AG09319 (cell line): ENCODE measurements at places on chromosomes 3 and 15.

- DNase-seq: no peak
These were observed 70.1 kb downstream of the HERC1 start for GRCh38 chr15:63763476-63764123.

DNA sequence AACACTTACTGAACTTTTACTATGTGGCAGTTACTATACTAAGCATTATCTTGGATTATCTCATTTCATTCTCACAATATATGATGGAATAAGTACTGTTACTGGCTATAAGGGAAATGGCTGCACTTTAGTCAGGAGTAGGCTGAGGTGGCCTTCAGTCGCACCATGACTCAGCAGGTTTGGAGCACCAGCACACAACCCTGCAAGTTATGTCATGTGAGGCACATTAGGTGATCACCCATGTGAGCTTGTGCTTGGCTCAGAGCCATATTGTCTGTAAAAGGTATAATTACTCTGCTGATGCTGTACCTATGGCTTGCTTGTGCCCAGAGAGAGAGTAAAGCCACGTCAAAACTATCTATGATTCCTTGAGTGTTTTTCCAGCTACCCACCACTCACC lies 54.1 kb upstream of the TIPARP start:
- DNase-seq: no peak

DNA sequence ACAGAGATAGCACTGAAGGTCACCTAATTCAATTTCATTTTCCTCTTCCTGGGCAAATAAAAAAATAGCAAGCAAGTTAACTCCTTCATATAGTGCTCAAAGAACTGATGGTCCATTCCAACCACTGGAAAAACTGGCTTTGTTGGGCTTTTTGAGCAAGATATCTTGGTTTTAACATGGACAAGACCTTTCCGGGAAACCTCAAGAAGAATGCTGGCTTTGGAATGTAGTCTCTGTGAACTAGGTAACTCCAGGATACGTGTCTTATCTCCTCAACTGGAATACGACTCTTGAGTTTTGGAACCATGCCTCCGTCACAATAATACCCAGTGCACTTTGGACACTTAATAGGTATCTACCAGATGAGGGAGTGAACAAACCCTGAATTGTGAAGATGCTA lies 36.9 kb upstream of the CRBN start:
- DNase-seq: no peak

DNA sequence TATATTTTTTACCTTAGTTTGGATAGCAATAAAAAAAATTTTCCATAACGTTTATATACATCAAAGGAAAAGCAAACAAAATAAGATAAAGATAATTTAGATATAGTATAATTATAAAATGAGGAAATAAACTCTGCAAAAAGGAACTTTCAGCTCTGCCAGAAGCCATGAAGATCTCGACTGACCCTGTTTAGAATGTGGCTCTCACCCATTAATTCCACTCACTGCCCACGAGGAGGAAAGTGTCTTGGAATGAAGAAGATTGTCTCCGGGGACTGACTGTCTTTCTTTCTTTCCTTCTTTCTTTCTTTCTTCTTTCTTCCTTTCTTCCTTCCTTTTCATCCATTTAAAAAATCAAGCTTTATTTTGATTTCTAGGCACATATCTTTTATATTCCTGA lies 20.1 kb upstream of the PRR20G start:
- DNase-seq: no peak

DNA sequence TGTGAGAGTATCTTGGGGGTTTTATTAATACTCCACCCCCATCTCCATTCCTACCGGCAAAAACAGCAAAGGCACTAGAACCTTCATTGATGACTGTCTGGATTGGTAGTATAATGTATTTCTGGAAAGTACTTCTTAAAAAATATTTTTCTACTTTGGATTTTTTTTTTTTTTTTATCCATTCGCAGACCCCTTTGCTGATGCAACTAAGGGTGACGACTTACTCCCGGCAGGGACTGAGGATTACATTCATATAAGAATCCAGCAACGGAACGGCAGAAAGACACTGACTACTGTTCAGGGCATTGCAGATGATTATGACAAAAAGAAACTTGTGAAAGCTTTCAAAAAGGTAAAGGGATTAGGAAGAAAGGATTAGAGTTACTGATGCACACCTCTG lies 1.2 kb downstream of the EIF1B start:
- no peak for DNase-seq

GRCh38 chr3:107753494-107753893 lies 230.7 kb downstream of the BBX start:
- DNase-seq: no peak
